ENCODE measurements at places on chromosomes 6 and 20. TPM values are rescaled to one million over a fixed set of nuclear protein-coding genes. Genes with fewer than 3 reads are reported as not detected.

POFUT1 gene
- total RNA-seq: 64.0 TPM

POM121L2 gene
- not detected for total RNA-seq

JAG1 gene
- 0.19 TPM for total RNA-seq

DNA sequence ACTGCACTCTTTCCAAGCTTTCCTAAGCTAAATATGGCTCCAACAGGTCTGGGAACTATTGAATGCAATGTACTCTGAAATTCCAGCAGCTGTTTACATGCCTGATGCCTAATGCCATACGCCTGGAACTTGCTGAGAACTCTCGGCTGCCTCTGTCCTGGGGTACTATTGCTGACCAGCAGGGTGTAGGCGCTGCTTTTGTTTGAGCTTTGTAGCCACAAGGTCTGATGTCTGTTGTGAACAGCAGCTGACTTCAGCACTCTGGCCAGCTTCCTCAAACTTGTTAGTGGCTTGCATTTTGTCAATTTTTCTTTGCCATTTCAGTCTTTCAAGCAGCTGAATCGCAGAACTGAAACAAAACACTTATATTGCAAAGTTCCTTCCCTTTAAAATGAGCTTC lies 26.7 kb downstream of the SAYSD1 start:
- H3K4me1 ChIP-seq: peaks cover 15% of the 10 kb centered on the region
- H3K4me3 ChIP-seq: no peak overlapping the region
- peaks cover 64% of the 10 kb centered on the region for H3K27me3 ChIP-seq
- no peak for DNase-seq

DNA sequence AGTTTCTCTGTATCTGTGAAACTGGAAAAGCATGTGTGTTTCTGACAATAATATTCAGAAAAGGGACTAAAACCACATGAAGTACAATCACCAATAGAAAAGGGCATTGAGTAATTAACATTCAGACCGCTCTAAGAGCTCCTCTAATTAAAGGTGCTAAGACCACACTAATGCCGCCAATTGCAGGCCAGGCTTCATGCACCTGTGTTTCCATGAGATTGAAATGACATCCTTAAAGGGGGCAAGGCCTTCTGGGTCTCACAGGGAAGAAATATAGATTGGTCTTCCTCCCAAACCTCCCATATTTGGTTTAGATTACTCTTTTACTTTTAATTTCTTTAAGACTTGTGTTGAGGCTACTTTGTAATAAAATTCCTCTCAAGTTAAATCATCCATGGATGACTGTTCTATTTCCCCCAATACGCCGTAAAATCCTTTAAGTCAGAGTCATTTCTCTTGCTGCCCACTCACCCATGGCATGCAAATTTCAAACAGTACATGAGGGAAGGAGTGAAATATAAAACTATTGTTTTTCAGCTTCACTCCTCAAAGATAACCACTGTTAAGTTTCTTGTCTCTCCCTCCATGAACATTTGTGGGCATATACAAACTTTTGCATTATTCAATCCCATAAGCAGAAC lies 110.6 kb downstream of the UBE3D start:
- no peak overlapping the region for H3K4me3 ChIP-seq
- no peak for DNase-seq
- H3K27me3 ChIP-seq: no peaks in the 10 kb centered on the region
- H3K36me3 ChIP-seq: peaks cover 35% of the 10 kb centered on the region

DNA sequence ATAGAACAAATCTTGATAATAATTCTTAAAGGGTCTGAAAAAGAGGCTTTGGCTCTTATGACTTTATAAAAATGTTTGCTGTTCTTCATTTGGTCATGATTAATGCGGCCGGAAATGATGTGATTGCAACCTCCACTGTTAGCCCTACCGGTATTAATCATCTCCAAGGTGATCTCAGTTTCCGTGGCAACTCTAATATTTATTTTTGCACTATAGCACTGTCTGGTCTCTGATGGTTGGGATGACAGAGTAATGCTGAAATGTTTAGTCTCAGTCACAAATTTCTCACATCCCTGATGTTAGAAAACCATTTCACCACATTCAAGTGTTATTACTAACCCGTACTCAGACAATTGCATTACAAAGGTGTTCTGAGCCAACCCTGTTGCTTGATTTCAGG lies 87.4 kb downstream of the TMEM200A start:
- DNase-seq: no peak
- H3K27me3 ChIP-seq: no peaks in the 10 kb centered on the region
- no peak overlapping the region for H3K4me3 ChIP-seq
- no peaks in the 10 kb centered on the region for H3K36me3 ChIP-seq
